HFF-Myc (cell line): ENCODE measurements at places on chromosomes 13 and 19.

GRCh38 chr13:99296398-99296797 is 10.8 kb downstream of the GPR183 start:
- DNase-seq: no peak

DNA sequence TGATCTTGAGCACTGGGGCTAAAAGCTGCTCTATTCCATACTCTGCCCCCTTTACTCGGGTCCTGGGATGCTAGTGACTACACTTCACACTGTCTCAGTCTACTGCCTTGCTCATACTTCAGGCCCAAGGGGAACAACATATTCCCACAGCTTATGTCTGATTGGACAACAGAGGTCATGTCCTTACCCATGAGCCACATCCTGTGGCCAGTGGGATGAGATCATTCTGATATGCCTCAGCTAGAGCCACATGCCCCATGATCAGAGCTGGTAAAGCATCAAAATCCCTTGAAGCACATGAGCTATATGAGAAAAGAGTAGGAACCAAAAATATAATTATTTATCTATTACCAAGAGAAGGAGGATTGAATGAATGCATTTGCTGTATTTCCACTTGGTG is 290.1 kb upstream of the TSHZ3 start:
- no peak for DNase-seq

- DNase-seq: no peak
These were observed 590.9 kb upstream of the SLITRK5 start for GRCh38 chr13:87080100-87080779.

DNA sequence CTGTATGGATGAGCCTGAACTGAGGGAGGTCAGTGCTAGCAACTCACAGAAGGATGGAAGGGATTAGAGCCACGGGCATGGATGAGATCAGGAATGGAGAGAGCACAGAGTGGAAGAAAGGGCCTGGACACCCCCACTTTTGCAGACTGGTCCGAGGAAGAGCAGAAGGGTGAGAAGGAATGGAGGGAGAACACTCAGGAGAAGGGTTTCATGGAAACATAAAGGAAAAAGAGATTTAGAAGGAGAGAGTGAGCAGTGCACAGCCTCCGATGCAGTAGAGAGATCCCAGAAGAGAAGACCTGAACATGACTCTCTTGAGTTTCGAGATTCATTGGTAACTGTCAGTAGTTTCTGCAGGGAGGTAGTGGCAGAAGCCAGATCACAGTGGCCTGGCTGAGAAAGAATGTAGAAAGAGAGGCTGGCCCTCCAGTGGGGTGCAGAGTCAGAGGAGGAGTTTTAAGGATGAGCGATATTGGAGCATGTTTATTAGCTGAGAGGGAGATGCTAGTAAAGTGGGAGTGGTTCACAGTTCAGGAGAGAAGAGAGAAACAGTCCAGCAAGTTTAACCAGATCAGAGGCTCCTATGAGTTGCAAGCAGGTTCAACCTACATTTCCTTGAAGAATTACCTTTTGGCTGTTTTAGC is 108.9 kb downstream of the ZAR1L start:
- DNase-seq: no peak

DNA sequence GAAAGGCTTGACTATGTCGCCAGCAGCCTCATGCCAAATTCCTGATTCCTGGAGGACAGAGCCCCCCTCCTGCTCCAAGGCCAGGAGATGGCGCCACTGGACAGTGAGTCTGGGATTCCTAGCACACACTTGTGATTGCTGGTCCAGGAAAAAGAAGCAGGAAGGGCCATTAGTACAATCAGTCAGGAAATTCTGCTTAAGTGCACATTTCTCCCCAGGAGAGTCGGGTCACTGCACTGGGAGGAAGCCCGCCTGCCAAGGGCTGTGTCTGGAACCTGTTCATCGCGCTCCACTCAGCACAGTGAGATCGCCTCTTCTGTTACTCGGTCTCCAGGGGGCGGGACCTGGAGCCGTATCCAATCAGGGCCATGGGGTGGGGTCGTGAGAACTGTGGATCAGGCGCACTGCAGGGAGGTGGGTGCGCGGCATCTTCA is 65.1 kb downstream of the ZNF823 start:
- DNase-seq: no peak

GRCh38 chr19:15381864-15382263 is 2.3 kb upstream of the AKAP8 start:
- DNase-seq: no peak

- no peak for DNase-seq
These were observed 8.7 kb downstream of the PRR12 start for GRCh38 chr19:49599378-49600295.

GRCh38 chr13:98447881-98448641 is 128.8 kb downstream of the STK24 start:
- no peak for DNase-seq

- no peak for DNase-seq
These were observed 1041.3 kb upstream of the SPRY2 start for GRCh38 chr13:81382246-81382645.

- DNase-seq: no peak
These were observed 687 bp downstream of the MATK start for GRCh38 chr19:3785451-3785937.

DNA sequence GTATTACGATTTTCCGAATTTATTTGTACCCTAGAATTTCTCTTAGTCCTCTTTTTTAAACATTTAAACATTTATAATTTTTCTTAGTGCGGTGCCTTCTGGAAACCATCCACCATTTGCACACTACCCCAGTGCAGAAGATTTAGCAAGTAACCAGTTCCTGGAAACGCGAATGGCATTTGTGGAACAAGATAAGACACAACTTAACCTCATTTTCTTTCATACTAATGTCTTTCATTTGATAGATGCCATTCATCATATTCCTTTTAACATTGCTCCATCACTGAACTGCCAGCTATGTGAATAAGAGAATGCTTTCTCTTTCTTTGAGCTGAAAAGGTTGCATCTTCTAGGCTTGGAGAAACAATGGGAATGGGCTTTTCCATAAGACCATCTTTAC is 6.8 kb downstream of the FRY start:
- no peak for DNase-seq

DNA sequence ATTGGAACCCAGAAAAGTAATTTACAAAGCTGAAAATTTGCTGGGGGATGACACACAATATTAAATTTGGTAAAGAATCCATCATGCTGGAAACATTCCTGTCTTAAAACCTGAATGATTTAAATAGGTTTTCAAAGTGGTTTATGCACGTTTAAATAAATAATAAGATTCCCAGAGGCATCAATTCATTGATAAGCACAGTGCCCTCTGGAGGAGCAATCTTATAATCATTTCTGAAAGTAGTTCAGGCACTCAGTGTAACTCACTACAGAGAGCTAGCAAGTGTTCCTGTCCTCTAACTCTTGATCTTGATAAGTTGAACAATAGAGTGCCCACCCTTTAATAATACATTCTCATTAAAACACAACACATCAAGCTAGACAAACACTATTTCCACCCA is 43.5 kb upstream of the SHISA2 start:
- DNase-seq: no peak

GRCh38 chr13:51021811-51022210 is 89.3 kb downstream of the C13orf42 start:
- DNase-seq: no peak

- no peak for DNase-seq
These were observed 309.8 kb downstream of the DNAJC15 start for GRCh38 chr13:43333176-43333575.

DNA sequence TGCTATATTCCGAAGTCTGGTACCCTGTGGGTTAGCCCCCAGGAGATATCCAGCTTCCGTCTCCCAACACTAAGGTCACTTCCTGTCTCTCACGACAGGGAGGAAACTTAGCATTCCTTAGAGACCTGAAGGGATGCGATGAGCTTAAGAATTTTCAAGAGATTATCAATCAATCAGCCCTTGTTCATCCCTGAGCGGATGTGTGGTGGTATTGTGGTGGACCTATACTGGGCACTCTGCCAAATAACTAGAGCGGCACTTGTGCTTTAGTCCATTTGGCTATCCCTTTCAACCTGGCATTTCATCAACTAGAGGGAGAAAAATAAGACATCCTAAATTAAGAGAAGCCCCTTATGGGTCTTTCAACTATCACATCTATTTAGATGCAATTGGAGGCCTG is 30.9 kb upstream of the ZNF562 start:
- no peak for DNase-seq

DNA sequence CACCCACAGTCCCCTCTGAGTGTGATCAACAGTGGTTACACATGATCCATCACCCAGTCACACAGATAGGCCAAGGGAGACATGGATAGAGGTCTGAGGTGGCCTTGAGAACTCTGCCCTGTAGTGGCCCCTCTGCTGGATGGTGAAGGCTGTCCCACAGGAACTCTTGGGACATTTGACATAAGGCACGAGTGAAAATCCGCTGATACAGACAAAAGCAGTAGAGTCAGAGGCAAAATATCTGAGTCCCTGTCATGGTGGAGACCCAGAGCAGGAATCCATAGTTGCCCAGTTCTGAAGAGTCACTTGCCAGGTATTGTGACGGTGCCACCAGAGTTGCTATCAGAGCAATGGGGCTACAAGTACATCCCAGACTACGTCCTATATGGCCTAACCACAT is 18.8 kb upstream of the SLC25A30 start:
- DNase-seq: no peak

DNA sequence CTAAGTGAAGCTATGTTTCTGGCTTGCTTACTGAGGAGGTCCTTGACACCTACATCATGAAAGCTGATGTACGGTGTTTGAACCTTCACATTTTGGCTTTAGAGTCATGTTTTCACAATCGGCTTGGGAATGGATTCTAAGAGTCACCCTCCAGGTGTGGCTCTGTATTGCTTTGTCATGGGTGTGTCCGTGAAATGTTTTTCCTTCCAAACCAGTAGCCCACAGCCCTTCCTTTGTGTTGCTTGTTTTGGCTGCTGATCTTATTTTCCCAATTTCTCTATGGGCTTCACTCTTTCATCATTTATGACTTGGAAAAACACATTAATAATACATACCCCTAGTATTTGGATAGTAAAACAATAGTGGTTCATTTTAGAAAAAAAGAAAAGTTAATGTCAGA is 240.6 kb downstream of the GGACT start:
- no peak for DNase-seq

DNA sequence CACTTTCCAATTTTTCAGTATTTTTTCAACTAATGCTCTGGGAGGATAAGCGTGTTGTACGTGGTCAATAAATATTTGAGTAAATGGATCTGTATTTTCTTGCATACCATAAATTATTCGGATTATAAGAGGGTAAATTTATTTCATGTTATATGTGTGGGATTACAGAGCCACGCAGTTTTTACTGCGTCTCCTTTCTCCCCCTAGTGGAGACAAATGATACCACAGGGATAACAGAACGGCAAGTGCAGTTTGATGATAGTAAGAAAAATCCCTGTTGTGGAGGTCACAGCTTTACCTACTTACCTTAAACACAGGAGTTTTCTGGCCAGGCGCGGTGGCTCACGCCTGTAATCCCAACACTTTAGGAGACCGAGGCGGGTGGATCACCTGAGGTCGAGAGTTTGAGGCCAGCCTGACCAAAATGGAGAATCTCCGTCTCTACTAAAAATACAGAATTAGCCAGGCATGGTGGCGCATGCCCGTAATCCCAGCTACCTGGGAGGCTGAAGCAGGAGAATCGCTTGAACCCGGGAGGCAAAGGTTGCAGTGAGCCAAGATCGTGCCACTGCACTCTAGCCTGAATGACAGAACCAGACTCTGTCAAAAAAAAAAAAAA is 16.8 kb downstream of the MBD3L2B start:
- DNase-seq: no peak

GRCh38 chr19:49390929-49391359 is 2.9 kb downstream of the KASH5 start:
- no peak for DNase-seq

DNA sequence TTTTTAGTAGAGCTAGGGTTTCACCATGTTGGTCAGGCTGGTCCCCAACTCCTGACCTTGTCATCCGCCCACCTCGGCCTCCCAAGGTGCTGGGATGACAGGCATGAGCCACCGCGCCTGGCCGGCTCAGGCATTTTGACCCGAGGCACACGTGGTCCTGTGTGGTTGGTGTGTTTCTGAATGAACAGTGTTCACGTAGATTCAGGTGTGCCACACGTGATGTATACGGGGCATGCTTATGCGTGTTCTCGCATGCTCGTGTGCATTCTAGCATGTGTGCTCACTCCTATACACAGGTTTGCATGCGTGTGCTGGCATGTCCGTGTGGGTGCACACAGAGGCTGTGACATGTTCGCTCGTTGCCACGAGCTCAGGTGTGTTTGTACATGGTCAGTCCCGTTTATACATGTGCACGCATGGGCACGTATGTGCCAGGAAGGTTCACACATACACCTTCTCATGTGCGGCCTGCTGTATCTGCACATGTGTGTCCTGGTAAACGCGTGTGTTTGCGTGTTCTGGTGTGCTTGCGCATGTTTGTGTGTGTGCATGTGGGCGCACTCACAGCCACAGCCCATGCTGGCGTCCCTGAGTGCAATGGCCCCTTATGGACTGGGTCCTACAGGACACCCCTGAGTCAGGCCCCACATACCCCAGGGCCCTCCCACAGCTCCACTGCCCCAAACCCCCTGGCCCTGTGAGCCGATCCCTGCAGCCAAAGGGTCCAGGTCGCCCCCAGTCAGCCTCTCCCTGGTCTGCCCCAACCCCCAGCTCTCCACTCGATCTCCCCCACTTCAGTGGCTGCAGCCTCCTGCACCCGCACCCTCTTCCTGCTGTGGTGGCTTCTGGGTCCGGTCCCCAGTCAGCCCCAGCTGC is 20.6 kb upstream of the TCF3 start:
- DNase-seq: no peak

DNA sequence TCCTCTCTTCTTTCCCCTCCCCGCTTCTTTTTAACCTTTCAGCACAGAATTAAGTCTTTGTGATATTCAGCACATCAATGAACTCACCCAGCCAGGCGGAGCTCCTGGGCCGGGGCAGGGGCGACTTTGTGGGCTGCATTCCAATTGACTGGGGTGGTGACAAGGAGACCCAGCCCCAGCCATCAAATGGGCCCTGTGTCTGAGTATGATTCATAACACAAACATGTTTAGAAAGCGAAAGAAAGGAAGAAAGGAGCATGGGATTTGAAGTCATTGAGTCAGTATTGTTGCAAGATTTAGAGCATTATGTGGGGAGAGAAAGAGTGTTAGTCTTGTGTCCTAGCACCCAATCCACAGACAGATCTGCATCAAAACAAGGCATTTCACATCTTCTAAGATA is 185.3 kb downstream of the LHFPL6 start:
- peak; percentile 16 for DNase-seq

DNA sequence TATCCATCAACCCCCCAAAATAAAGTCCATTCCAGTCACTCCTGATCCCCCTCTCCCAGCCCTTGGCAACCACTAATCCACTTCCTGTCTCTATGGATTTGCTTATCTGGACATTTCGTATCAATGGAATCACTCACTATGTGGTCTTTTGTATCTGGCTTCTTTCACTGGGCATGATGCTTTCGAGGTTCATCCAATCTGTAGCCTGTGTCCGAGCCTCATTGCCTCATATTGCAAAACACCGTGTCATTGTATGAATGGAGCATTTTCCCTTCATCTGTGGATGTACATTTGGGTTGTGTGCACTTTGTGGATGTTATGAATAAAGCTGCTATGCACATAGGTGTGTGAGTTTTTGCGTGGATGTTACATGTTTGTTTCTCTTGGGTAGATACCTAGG is 1.4 kb upstream of the FZR1 start:
- no peak for DNase-seq

DNA sequence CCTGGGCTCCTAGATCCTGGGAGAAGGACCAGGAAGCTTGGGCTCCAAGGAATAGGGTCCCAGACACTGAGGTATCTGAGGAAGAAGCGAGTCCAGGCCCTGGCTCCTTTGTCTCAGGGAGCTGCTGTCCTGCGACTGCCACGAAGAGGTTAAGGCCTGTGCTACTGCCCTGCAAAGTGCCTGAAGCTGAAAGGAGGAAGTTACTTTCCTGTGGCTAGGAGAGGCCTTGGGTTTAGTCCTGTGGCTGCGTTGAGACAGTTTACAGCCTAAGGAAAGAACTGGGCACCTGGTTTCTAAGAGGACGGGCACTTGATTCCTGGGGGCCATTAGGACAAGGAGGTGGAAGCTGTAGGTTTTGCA is 2.8 kb downstream of the MYADM start:
- DNase-seq: no peak
